ENCODE measurements at places on chromosomes 6 and 20.

- peak; percentile 17 for DNase-seq
Measured at GRCh38 chr6:144036064-144036834, 28.2 kb upstream of the PLAGL1 start.

DNA sequence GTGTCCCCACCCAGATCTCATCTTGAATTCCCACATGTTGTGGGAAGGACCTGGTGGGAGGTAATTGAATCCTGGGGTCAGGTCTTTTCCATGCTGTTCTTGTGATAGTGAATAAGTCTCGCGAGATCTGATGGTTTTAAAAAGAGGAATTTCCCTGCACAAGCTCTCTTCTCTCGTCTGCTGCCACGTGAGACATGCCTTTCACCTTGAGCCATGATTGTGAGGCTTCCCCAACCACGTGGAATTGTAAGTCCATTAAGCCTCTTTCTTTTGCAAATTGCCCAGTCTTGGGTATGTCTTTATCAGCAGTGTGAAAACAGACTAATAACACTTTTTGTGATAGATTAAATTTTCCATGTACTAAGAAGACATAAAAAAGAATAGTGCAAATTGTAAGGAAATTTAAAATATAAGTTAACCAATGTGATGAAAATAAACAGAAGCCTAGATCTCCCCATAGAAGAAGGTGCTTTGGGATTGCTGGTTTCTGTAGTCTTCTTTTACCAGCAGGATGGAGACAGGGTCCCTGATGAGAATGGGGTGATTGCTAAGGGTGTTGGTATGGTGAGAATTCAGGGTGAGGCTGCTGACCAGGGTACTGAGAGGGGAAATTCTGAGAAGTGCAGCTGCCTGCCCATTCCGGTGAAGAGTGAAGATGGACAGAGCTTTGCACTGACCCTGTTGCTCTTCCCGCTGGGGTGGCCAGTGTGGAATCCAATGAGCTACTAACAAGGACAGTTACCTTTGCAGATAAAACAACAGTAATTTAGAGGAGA is 50.7 kb downstream of the BMP2 start:
- DNase-seq: no peak

DNA sequence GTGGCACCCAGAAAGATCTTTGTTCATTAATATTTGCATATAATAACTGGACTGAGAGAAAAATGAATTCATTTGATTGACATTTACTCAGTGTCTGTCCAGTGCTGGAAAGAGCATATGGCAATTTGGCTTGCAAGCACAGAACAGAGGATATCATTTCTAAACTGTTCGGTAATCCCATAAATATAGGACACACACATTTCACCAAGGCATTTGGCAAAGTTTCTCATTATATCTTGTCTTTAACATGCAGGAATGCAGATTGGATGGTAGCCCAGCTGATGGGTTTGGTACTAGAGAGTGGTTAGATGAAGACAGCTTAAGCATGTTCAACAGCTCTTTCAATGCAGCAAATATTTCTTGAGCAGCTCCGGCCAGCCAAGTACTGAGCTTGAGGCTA is 259.2 kb downstream of the PRKN start:
- DNase-seq: no peak

- DNase-seq: no peak
Measured at GRCh38 chr6:131026243-131026642, 36.8 kb downstream of the EPB41L2 start.

DNA sequence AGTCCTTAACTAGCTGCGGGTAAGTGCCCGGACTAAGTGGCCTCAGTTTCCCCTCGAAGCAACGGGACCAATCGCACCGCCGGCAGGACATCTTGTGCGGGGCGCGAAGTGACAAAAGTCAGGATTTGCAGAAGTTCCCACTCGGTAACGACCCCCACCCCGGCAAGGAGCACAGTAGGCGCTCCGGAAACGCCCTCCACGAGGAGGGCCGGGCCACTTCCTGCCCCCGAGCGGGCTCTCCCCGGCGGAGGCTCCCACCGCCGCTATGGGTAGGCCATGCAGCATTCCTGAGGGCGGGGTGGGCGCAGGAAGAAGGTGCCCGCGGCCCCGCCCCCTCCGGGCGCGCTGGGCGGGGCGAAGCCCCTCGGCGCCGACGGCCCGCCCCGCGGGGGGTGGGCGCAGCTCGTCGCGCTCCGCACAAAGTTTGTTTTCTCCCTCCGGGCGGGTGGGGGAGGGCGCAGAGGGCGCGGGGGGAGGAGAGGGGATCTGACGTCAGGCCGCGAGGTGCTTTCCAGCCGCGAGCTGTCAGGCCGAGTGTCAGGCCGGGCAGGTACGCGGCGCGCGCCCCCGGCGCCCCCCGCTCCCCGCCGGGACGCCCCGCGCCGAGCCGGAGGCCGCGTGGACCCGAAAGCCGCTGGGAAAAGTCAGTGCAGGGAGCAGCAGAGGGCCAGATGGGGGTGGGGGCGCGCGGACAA is at the start of gene TGIF2:
TGIF2 (plus strand) TSS at position 495 of the 695 bp plus-strand sequence. CDS start 5,178 bp downstream, outside the sequence.
- peak; percentile 53 for DNase-seq

- DNase-seq: no peak
Measured at GRCh38 chr6:74357321-74357720, 661.3 kb downstream of the CD109 start.

DNA sequence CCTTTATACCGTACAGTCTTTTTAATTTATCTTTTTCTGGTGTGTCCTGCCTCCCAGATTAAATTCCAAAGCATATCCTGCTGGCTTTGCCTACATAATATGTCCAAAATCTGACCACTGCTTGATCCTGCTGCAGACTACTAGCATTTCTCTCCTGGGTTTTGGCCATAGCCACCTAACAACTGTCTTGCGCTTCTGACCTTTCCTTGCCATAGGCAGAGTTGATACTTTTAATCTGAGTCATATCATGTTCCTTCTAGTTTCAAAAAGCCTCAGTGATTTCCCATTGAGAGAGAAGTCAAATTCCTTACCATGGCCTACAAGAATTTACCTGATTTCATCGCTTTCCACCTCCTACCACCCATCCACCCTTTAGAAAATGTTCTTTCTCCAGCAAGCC is 104.8 kb downstream of the BCKDHB start:
- no peak for DNase-seq

GRCh38 chr6:165729307-165729936 is 66.4 kb upstream of the PDE10A start:
- DNase-seq: no peak

DNA sequence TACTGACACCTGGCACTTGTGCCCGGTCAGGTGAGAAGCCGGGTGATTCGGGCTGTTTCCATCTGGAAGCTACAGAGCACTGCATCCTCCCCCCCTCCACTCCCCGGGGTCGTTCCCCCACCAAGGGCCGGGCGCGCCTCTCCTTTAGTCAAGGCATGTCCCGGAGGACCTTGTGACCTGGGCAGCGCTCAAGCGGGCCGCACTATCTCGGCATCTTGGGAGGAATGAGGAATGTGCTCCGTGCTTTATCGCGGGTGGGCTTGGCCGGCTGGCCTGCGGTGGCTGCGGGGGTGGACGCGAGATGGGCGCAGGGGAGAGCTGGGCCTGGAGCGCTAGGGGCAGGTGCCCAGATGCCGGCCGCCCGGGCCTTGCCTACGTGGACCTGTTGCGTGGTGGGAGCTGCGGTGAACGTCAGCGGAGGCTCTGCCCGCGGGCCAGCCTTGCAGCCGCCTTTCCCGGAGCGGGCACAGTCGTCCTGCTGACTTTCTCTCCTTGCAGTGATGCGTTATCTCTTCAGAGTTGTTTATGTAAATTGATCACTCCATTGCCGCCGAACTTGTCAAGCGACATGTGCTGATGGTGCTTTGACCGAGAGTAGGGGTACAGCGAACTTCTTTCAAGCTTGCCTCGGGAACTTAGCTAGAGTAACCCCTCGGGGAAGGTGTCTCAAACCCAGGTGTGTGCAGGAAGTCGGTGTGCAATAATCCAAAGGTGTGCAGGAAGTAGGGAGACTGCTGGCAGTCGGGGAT is 1.1 kb downstream of the LRRC1 start:
- DNase-seq: peak; percentile 71

DNA sequence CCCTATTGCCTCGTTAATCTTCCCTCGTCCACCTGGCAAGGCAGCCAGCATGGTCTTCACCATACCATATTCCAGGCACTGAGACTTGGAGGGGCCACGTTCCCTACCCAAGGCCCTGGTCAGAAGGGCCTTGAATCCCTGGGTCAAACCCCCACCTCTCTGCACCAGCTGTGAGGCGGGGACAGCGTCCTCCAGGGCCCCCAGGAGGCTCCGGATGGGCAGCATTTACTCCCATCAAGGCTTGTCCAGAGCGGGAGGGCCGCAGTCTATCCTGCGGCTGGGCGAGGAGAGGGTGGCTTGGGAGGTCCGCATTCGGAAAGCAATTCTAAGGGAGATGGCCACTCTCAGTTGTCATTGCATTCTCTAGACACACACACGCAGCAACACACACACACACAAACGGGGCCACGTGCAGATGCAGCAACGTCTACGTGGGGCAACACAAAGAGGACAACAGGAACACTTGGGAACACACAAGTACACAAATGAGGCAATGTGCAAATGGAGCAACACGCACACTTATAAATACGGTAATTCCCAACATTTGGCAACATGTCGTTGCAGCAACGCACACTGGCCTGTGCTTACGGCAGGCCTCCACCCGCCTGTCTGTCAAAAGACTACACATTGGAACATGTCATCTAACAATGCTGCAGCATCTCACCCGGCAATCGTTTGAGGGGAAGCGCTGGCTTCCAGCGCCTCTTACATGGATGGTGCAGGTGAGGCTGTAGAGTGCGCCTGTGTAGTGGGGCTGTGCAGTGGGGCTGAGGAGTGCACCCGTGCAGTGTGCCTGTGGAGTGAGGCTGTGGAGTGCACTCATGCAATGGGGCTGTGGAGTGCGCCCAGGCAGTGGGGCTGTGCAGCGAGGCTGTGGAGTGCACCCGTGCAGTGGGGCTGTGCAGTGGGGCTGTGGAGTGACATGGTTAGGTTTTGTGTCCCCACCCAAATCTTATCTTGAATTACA is 12.9 kb upstream of the NTSR1 start:
- no peak for DNase-seq

DNA sequence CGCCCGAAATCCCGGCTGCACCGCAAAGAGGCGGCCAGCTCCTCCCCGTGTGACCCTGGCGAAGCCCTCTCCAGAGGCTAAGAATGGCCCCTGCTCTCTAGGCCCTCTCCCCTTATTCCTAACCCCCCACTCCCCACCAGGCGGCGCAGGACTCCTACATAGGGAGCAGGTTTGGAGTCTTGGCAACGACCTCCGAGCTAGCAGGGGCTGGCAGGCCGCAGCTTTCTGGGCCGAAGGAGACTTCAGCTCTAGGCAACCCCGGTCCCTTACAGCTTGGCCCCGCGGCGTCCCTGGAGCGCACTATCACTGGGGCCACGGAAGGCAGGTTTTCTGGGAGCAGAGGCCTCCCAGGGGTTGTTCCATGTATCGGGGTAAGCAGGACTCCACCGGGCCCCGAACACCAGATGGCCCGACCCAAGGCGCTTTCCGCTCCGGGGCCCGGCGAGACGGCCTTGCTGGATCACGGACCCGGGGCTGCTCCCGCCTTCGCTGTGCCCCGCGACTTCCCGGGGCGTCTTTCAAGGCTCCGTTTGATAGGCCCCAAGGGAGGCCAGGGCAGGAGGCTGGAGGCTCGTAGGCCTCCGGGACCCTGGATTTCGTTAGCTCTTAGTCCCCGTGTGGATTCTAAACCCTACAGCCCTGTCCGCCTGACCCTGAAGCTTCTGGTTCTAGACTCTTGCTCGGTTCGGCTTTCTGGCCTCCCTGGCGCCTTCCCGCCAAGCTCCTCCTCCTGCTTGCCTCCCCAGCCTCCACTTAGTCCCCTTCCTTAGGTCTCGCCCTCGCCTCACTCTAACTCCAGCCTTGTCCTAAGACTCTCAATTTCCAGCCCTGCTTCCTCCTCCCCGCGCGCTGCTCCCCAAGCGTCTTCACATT is 1.9 kb downstream of the SLC32A1 start:
- peak; percentile 38 for DNase-seq

DNA sequence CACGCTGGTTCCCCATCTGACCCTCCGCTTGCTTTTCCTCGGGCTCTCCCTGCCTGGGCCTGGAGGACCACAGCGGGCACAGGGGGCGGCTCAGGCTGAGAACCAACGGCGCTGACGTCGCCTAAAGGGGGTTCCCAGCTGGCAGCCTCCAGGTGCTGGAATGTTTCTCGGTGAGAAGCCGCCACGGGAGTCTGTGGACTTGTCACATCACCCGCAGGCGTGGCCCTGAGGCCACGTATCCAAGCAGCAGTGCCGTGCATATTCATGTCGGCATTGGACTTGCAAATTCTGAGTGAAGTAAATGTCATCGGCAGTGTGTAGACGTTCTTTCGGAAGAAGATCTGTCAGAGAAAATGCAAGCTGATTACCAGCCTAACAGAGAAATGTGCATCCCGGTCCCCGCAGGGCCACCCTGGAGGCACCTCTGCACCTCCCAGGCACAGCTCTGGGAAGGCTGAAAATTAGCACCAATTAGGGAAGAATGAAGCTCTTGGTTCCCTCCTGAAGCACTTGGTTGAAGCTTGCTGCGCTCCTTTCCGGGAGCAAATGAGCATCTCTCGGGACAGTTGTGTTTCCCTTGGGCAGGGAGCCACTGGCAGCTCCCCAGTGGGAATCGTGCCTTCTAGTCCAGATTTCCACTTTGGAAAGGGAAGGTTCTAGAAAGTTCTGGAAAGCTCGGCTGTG is 24.3 kb downstream of the NTSR1 start:
- DNase-seq: no peak

DNA sequence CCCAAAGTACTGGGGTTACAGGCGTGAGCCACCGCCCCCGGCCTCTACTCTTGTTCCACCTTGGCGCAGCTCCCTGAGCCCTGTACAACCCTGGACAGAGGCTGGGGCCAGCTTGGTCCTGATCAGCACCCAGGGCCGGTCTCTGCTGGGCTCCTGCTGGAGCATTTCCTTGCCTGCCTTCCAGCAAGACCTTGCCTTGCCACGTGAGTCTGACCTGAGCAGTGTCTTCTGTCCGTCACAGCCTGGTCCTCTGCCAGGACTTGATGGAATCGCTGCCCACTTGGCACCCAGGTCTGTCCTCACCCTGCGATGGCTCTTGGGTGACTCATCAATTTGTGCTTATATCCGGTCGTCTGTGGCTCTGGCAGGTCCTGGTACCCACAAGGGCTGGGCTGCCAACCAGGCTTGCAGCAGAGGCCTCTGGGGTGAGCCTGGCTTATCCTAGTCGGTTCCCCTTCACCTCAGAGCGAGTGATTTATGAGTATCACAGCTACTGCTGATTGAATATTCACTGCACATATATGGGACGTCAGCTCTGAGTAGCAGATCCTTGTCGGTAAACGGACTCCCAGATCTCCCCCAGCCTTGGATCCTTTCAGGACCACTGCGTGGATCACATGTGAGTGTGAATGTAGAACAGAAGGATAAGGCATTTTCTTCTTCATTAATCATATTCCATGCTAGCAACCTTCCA is 10.1 kb upstream of the SULF2 start:
- no peak for DNase-seq

- DNase-seq: peak; percentile 35
Measured at GRCh38 chr6:34027445-34027936, 118.4 kb downstream of the GRM4 start.

GRCh38 chr6:56914798-56915658 is 39.9 kb upstream of the BEND6 start:
- DNase-seq: peak; percentile 63

GRCh38 chr20:50715694-50716093 is 15.7 kb upstream of the PARD6B start:
- no peak for DNase-seq

DNA sequence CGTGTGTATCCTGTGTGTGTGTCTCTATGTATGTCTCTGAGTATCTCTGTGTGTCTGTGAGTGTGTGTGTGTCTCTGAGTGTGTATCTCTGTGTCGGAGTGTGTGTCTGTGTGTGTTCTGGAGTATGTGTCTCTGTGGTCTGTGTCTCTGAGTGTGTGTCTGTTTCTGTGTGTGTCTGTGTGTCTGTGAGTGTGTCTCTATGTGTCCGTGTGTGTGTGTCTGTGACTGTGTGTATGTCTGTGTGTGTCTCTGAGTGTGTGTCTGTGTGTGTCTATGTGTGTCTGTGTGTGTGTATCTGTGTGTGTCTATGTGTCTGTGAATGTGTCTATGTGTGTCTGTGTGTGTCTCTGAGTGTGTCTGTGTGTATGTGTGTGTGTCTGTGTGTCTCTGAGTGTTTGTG is 73.4 kb downstream of the SRC start:
- no peak for DNase-seq

All from NCI-H1417 (cell line).